Epithelial cell of prostate (primary cell): ENCODE measurements at places on chromosomes 12 and 14.

GRCh38 chr14:95515596-95516552 lies 576 bp downstream of the SYNE3 start:
- no peak for DNase-seq

GRCh38 chr14:24713404-24713803 lies 79.4 kb upstream of the GZMB start:
- DNase-seq: no peak

DNA sequence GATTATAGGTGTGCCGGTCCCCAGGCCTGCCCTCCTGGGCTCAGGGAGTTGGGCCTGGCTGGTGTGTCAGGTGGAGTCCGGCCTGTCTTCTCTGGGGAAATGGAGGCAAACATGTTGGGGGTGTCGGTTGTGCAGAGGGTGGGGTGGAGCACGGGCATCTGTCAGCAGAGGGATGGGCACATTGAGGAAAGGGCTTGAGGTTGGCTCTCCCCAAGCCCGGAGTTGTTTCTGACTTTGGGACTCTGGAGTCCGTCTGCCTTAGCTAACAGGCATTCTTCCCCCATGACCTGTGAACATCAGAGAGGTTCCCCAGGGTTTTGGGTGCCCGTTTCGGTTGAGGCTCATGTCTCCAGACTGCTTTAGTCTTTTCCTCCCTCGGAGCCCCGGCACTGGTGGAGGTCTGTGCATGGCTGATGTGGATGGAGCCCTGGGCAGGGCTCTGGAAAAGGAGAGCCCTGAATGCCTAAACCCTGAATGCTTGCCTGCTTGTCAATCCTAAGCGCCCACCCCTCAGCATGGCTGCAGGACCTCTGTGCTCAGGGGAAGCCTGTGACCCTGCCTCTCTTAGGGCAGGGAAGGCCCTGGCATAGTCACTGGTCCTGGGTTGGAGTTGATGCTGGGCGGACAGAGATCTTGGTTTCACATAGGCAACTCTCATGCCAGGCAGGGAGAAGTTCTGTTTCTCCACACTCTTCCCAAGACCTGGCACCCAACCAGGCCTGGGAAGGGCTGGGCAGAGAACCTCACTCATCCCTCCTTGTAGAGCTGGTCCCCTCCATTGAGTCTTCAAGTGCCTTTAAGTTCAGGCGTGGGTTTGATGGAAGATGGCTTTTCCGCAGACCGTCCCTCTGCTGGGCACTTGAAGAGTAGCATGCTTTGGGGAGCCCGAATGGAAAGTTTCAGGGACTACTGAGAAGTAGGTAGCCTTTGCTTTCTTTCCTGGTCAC lies 12.9 kb downstream of the NYNRIN start:
- no peak for DNase-seq

GRCh38 chr14:34036319-34036766 lies 85.5 kb upstream of the EGLN3 start:
- no peak for DNase-seq

DNA sequence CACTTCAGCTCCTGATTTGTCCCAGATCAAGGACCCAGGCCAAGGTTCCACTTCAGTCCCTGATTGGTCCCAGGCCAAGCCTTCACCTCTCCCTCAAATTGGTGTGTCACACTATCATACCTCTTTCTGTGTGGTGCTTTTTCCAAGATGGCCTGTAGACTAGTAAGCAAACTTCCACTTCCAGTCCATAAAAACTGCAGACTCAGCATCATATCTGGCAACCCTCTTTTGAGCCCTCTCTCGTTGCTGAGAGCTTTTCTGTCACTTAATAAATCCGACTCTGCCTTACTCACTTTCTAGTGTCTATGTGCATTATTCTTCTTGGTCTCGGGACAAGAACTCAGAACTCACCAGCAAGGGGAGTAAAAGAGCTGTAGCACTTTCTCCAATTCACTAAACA lies 1395.1 kb downstream of the LRFN5 start:
- no peak for DNase-seq

DNA sequence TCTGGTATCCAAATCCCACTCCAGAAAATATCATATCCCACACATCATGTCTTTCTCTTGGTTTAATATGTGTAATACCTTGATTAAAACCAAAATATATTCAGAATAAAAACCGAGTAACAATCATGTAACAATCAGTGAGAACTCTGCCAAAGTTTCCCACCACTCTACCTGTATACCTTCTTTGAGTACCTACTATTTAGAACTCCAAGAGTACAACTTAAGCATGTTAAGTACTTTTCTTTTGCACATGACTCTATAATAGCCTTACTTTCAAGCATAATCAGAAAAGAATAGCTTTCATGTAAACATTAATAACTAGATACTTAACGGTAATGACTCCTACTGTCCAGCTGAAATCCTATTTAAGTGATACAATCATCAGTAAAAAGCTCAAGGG lies 223.2 kb downstream of the MED13L start:
- DNase-seq: no peak

DNA sequence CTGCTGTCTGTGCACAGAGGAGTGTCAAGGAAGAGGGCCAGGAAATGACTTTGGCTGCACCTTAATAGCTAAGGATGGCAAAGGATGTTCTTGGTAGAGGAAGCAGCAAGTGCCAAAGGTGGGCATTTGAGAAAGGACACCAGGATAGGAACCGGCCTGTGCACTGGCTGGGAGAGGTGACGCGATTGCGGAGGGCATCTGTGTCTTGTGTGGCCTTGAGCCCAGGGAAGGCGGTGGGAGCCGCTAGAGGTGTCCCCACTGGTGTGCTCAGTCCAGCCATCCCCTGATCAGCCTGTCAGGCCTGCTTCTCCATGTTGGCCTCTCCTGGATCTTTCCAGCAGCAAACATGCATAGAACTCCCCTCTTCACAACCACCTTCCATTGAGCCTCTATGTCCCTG lies 30.2 kb downstream of the PAPLN start:
- DNase-seq: no peak

DNA sequence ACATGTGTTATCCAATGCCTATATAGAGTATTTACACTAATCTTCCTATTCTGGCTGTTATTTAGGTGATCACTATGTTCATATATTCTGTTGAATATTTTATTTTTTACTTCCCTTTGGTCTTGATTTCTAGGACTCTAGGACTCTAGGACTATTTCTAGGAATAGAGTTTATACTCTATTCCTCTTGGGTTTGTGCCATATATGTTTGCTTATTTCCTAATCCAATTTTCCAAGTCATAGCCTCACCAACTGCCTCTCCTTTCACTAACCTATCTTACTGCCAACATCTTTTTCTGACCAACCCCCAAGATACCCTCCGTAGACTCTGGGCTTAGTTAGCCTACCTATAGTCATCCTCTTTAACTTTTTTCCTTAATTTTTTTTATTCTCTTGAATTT lies 28.5 kb downstream of the ARF6 start:
- DNase-seq: no peak

DNA sequence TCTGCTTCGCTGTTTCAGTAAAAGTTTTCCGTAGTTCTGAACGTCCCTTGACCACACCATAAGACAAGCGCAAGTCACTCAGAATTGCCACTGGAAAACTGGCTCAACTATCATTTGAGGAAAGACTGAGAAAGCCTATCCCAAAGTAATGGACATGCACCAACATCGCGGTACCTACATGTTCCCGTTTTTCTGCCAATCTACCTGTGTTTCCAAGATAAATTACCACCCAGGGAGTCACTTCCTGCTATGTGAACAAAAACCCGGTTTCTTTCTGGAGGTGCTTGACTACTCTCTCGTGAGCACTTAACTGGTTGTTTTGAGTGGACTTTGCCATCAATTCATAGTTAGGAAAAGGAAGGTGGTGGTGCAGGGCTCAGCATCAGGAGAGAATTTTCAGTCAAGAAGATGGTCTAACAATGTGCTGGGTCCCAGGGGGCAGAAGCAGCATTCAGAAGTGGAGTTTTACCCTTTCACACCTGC lies 1.4 kb downstream of the EGLN3 start:
- DNase-seq: no peak

GRCh38 chr14:69819607-69820006 lies 22.6 kb upstream of the SLC10A1 start:
- no peak for DNase-seq

- DNase-seq: no peak
Measured at GRCh38 chr12:125996443-125996842, 931.2 kb downstream of the AACS start.

GRCh38 chr12:88366101-88366500 lies 214.2 kb downstream of the KITLG start:
- no peak for DNase-seq

- DNase-seq: no peak
Measured at GRCh38 chr12:33752854-33753253, 269.4 kb upstream of the ALG10 start.

- DNase-seq: no peak
Measured at GRCh38 chr12:51085757-51086156, 2.4 kb upstream of the CSRNP2 start.

- DNase-seq: no peak
Measured at GRCh38 chr14:100658181-100658886, 68.4 kb upstream of the DLK1 start.

GRCh38 chr14:42927313-42927712 lies 1320.6 kb downstream of the LRFN5 start:
- DNase-seq: no peak
